Transverse colon (tissue), 4 donors: ENCODE measurements at places on chromosomes 4 and X. TPM values are rescaled to one million over a fixed set of nuclear protein-coding genes. Genes with fewer than 3 reads are reported as not detected.

DNA sequence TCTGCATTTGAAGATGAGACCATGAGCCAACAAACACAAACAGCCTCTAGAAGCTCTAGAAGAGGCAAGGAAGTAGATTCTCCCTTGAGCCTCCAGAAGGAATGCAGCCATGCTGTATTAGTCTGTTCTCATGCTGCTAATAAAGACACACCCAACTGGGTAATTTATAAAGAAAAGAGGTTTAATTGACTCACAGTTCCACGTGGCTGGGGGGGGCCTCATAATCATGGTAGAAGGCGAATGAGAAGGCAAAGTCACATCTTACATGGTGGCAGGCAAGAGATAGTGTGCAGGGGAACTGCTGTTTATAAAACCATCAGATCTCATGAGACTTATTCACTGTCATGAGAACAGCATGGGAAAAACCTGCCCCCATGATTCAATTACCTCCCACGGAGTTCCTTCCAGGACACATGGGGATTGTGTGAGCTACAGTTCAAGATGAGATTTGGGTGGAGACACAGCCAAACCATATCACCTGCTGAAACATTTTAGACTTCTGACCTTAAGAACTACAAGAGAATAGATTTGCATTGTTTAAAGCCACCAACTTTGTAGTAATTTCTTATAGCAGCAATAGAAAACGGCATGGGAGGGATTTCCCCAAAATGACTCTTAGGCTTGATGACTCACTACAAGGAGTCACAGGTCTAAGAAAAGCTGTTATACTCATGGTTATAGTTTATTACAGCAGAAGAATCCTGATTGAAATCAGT, 284.4 kb upstream of the SFRP2 start:
- no peak for DNase-seq

The AMER1 gene
- total RNA-seq: 8.2 TPM

The COX7B2 gene
- not detected for total RNA-seq

GRCh38 chr4:26212528-26212927, 108.3 kb upstream of the RBPJ start:
- no peak for DNase-seq

DNA sequence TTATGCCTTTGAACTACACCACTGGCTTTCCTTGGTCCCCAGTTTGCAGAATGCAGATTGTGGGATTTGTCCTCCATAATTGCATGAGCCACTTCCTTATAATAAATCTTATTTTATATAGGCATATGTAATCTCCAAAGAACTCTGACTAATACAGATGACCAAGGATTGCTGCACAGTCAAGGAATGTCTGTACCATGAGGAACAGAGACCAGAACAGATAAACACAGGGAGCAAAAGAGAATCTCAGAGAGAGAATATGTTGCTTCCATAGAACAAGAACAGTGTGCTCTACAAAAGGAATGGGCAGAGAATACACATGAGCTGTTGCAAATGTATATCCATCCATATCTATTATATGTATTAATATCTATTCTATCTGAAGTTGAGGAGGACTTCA, 111.1 kb downstream of the ADRA2C start:
- no peak for DNase-seq

The GAB3 gene
- 2.0 TPM for total RNA-seq

DNA sequence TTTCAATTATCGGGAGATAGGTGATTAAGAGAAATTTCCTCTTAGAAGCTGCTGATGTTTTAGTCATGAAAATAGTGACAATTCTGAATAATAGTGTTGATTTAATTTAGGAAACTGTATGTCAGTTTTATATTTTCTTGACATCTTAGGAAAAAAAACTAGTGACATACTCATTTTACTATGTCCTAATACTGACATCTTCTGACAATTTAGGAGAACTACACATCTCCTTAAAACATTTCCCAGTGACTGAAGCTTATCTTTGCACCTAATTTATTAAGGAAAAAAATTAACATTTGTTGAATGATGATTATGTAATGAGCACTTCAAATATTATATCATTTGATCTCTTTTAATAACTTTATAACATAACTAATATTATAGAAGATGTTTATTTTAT, 42.0 kb upstream of the RBMXL3 start:
- DNase-seq: no peak

The ODAPH gene
- not detected for total RNA-seq

DNA sequence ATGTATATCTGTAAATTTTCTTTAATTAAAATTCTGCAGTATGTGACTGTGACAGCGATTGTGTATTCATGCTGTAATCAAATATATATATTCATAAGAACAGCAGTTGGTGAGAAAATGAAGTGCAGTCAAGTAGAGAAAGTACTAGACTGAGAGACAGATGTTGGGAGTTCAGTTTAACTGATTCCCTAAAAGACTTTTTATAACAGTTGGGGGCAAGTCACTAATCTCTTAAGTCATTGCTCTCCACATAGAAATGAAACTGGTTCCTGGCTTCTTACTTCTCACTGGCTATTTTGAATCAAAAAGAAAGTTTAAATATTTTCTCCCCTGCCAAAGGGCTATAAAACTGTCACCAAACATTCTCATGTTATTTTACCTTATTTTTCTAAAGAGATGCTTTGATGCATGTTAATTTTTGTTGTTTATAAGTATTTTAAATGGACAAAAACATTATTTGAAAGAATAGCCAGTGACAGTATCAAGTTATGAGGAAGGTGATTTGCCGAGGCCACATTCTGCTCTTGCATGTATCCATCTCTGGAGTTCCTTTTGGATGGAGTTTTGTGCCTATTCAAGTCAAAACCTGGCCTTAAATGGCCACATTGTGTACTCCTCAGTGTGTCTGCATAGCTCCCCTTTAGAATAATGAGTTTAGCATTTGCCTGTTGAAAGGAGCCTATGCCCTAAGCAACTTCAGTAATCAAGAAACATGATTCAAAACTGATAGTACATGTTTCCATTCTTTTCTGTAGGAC, 30.8 kb downstream of the EXOC1 start:
- no peak for DNase-seq

- DNase-seq: no peak
These were observed 55.5 kb downstream of the SHISA3 start for GRCh38 chr4:42452823-42453222.

DNA sequence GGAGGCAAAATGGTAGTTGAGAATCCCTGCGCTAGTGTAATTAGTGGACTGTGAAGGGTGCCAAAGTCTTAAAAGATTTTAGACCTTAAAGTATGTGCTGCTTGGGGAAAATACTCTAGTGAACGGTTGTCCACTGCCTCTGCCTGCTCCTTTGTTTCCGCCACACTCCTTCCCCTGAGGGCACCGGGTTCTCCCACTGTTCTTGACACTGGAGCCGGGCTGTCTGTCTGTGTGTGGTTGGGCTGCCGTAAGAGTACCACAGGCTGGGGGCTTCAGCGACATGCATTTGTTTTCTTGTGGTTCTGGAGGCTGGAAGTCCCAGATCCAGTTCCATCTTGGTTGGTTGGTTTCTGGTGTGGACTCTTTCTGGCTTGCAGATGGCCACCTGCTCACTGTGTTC, 76.2 kb downstream of the CLDN34 start:
- no peak for DNase-seq

GRCh38 chr4:184475096-184475461, 729 bp upstream of the IRF2 start:
- DNase-seq: peak; percentile 62

DNA sequence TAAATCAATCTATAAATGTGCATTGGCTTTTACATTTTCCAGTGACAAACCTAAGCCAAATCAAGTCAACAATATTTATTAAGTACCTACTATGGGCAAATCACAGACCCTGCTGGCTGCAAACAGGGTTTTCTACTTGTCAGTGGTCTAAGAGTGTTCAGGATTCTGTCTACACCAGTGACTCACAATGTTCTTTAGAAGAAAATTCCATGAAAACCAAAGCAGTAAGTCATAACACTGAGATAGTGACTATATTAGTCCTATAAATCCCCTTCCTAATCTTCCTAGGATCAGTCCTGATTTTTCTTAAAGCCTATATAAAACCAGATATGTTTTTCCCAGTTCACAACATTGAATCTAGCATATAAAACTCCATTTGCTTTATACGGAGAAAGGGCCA, 69.7 kb downstream of the PPP3CA start:
- no peak for DNase-seq

GRCh38 chr4:6052679-6053078, 34.4 kb upstream of the C4orf50 start:
- no peak for DNase-seq

The VCX2 gene
- total RNA-seq: not detected

DNA sequence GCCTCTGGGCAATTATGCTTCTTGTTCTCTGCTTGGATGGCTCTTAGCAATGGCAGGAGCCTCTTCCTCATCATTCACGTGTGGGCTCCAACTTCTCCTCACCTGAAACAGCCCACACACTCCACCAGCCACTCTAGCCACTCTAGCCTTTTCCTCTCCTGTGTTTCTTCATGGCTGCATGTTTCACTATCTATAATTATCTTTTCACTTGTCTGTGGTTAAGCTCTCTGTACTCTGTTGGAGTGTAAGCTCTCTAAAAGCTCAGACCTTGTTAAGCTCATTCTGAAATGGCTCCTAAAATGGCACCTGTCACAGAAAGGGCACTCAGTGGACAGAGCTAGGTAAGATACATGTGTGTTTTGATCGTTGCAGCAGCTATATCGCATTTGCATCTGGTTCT, 80.0 kb downstream of the SH3KBP1 start:
- no peak for DNase-seq

DNA sequence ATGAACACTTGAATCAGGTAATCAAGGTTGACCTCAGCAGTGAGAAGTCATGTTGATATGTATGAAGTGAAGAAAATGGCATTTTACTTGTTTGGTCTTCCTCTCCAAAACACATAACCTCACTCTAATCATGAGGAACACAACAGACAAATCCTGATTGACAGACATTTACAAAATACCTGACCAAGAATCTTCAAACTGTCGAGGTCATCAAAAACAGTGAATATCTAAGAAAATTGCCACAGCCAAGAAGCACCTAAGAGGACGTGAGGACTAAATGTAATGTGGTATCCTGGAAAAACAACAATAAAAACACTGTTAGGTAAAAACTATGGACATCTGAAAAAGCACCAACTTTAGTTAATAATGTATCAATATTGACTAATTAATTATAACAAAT, 129.5 kb upstream of the MAGEB18 start:
- DNase-seq: no peak

The SULT1E1 gene
- not detected for total RNA-seq

DNA sequence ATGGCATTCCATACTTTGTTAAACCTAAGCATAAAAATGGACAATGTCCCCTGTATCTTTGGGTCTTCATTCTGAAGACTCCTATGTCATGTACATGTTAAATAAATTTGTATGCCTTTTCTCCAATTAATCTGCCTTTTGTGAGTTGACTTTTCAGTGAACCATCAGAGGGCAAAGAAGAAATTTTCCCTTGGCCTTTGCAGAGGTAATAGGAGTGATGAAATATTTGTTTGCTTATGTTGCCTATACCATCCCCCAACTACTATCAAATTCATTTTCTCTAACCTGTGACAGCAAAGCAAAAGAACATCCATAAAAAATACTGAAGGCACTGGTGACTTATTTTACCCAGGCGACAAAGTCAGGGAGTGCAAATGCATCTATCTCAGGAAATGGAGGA, 18.2 kb downstream of the NAAA start:
- DNase-seq: no peak

The NDNF gene
- 7.8 TPM for total RNA-seq

DNA sequence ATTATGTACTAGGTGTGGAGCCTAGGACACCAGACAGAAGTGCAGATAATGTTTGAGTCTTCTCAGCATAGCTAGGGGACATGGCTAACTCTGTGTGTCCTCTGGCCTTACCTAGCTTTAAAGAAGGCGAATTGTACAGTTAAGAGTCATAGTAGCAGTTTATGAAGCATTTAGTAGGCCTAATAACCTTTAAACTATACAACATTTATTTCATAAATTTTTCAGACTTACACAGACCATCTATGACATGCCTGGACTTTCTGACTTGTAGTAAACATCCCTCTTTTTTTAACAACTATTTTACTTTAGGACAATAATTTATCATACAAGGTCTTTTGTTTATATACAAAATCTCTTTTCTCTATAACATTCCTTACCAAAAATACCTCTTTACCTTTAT, 37.4 kb downstream of the ETNPPL start:
- no peak for DNase-seq

DNA sequence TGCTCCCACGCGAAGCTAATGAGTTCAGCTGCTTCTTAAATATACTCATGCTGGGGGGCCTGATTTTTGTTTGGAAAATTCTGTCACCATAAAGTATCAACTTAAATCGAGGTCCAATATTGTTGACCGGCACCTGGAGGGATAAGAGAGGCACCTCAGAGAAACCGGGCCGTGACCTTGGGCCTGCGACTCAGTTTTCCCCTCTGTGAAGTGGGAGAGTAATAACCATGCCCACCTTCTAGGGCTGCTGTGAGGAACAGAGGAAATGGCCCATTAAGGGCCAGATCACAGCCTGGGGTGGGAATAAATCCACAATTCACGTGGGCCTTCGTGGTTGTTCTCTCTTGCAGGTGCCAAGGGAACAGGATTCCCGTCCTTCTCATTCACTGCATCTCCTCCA, 39.4 kb downstream of the ZBTB49 start:
- DNase-seq: no peak

The CRMP1 gene
- not detected for total RNA-seq

The VCX3A gene
- total RNA-seq: not detected

- no peak for DNase-seq
These were observed 12.8 kb downstream of the DCUN1D4 start for GRCh38 chr4:51855751-51856150.

GRCh38 chrX:120791013-120791643, 84.5 kb downstream of the CT47B1 start:
- DNase-seq: peak; percentile 9

DNA sequence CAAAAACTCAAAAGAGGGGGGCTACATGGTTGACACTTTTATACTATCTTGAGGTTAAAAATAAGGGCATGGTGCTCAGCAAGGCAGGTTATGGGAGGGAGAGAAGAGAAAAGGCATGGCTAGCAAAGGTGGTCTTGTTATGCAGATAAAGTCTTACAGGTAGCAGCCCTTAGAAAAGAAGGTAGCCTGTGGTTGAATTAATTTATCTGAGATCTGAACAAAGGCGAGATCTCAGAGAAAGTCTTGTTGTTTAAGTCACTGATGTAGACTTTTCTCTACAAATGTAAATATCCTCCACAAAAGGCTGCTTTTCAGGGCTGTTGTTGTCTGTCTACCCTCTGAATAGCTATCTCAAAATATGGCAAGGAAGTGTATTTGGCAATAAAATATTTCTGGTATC, 1250.4 kb downstream of the PCDH18 start:
- DNase-seq: no peak

The FAT4 gene
- total RNA-seq: 15.9 TPM

- no peak for DNase-seq
These were observed 45.8 kb downstream of the SLC39A8 start for GRCh38 chr4:102299354-102300107.

- no peak for DNase-seq
These were observed 52.1 kb downstream of the LEF1 start for GRCh38 chr4:108116423-108117168.

DNA sequence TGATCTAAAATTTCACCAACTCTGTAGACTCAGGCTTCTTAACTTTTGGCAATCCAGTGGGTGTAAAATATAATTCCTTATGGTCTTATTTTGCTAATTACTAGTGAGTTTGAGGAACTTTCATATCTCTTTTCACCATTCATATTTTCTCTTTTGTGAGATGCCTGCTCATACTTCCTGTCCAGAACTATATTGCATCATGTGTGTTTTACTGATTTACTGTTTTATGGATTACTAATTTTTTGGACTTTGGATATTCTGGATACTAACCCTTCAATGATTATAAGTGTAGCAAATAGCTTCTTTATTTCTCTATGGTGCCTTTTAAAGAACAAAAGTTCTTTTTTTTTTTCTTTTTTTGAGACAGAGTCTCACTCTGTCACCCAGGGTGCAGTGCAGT, 20.6 kb downstream of the GSX2 start:
- DNase-seq: no peak

- no peak for DNase-seq
These were observed 107.0 kb downstream of the DDIT4L start for GRCh38 chr4:100083289-100083688.
